Stimulated activated CD4-positive, alpha-beta T cell treated with anti-CD3 and anti-CD28 coated beads, TNF-alpha, amount 100 ng/mL, for 24 hours (primary cell): ENCODE measurements at places on chromosomes 11 and 22.

GRCh38 chr11:47615249-47615648 lies 21.0 kb upstream of the C1QTNF4 start:
- no peak for DNase-seq

DNA sequence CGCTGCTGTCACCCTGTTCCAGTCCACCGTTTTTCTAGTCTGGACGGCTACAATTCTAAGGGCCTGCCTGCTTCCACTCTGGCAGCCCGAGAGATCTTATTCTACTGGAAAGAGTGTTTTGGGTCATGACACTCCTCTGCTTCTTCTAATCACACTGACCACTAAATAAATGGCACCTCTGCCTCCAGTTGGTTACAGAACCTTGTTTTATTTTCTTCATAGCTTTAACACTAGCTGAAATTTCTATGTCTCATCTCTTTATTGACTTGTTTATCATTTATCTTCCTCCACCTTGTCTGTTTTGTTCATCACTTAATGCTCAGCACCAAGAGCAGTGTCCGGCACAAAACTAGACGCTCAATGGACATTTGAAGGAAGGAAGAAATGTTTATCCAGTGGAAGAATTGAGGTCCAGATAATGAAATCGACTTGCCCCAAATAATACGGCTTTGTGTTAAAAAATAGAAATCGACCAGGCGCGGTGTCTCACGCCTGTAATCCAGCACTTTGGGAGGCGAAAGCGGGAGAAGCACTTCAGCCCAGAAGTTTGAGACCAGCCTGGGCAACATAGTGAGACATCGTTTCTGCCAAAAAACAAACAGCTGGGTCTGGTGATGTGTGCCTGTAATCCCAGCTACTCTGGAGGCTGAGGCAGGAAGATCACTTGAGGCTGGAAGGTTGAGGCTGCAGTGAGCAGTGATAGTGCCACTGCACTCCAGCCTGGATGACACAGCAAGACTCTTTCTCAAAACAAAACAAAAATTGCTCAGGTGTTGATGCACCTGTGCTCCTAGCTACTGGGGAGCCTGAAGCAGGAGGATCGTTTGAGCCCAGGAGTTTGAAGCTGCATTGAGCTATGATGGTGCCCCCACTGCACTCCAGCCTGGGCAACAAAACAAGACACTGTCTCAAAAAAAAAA lies 693 bp upstream of the PRR14L start:
- DNase-seq: no peak

- DNase-seq: no peak
Observed at GRCh38 chr11:105829084-105829483, 193.0 kb downstream of the MSANTD4 start.

DNA sequence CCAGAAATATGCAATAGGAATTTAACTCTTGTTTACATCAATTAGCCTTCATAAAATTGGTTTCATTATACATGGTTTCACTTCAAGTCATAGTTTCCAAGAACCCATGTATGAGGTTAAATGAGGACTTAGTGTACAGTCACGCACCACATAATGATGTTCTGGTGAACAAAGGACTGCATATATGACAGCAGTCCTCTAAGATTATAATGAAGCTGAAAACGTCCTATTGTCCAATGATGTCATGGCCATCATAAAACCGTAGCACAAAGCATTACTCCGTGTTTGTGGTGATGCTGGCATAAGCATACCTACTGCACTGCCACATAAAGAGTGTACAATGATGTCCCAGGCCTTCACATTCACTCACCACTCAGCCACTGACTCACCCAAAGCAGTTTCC lies 31.1 kb downstream of the SMCO4 start:
- DNase-seq: no peak

DNA sequence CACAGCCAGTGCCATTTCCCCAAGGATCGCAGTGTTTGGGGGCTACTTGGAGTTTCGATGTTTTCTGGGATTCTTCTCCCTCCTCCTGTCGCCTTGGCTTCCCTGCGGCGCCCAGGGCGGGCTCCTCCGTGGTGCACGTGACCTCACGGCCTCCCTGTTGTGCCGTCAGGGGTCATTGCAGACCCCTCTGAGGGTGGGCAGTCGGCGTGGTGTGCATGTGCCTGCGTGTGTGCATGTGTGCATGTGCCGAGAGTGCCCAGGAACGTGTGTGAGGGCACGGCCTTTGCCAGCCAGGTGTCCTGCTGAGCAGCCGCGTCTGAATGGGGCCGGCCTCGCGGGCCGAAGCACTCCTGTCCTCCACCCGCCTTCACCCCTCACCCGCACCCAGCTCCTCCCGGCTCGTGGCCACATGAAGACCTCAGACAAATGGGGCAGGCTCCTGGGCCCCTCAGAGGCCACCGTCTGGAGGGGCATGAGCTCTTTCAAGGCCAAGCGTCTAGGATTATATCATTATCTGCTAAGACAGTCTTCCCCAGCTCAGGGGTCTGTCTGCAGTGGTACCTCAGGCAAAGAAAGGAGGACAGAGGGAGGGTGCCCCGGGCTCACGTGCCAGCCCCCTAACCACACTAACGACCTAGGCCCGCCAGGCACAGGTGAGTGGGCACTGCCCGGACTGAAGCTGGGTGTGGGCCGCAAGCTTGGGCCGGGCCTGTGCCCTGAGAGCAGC lies 9.4 kb upstream of the MRPL23 start:
- no peak for DNase-seq

DNA sequence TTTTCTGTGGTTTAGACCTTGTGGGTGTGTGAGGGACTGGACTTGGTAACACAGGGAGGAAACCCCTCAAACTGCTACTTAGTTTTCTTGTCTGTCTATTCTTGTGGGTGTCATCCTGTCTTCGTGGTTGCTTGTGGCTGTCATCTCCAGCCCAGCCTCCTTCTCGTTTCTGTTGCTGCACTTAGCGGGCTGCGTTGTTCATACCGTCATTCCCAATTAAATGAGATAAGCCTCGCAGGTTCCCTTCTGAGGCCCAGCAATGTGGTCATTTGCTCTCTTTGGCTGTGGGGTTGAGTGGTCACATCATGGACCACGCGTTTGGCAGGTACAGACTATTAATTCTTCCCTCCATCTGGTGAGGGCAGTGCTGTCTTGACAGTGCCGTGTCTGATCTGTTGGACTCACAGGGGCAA lies 18.8 kb downstream of the PANX1 start:
- no peak for DNase-seq
